H54 (cell line): ENCODE measurements at places on chromosomes 7 and 10.

DNA sequence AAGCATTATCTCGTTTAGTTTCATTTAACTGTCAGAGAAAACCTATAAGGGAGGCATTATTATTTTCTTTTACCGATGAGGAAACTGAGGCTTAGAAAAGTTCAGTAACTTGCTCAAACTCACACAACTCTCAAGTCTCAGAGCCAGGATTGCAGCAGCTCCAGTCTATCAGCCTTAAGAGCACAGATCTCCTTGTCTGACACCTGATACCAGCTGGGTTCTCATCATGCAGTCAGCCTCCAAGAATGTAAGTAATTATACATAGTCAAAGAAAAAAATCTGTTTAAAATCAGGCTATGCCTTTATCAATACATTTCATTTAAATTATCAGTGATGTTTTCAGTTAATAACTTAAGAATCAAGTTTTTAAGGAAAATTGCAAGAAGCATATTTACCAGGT is 236.6 kb upstream of the TCF7L2 start:
- DNase-seq = no peak

DNA sequence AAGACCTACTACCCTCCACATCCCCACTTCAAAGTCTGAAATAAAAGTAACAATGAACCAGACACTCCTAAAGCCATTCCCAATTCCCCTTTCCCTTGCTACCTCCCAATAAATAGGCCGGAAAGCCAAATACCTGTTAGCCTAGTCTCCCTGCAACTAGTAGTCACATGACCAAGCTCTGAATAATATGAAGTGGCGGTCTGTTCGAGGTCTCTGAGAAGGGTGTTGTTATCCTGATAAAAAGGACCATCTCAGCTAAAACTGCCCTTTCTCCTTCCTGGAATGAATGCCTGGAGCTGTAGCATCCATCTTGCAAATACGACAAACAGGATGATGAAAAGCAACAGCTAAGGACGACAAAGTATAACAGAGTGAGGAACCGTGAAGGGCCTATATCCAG is 6.0 kb downstream of the KIF5B start:
- no peak for DNase-seq

DNA sequence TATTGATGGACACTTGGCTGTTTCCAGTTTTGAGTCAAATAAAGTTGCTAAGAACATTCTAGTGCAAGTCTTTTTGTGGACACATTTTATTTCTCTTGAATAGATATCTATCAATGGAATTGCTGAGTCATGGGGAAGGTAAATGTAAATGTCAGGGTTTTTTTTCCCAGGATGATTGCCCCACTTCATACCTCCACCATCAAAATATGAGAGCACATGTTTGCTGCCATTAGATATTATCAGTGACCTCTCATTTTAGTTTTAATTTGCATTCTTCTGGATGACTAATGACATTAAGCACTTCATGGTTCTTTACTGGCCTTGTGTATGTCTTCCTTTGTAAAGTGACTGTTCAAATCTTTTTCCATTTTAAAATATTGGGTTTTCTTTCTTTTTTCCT is 45.7 kb downstream of the PAPSS2 start:
- DNase-seq = no peak

DNA sequence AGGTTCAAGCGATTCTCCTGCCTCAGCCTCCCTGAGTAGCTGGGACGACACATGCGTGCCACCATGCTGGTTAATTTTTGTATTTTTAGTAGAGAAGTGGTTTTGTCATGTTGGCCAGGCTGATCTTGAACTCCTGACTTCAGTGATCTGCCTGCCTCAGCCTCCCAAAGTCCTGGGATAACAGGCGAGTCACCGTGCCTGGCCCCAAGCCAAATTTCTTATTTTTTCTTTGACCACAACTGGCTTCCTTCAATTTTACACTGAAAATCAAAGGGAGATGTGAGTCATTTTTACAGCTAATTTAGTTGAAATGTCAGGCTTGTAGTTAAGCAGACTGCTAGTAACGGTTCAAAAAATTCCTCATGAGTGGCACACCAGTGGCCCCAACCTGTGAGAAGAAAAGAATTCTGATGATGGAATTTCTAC is 7.8 kb downstream of the RNF216 start:
- peak; percentile 67 for DNase-seq

GRCh38 chr7:140053812-140054539 is 8.8 kb downstream of the PARP12 start:
- DNase-seq = no peak

DNA sequence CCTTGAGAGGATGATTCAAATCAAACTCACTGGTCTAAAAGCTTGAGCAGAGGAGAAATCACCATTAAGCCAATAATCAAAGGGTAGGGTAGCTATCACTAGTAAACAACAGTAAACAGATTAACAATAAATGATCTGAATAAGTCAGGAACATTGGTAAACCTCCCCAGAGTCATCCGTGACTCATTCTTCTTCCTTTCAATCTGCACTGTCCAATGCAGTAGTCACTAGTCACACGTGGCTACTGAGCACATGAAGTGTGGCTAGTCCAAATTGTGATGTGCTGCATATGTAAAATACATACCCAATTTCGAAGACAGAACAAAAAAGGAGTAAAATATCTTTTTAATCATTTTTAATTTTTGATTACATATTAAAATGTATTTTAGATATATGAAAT is 64.0 kb downstream of the ERCC6 start:
- peak; percentile 7 for DNase-seq

- no peak for DNase-seq
Measured at GRCh38 chr7:8068892-8069686, 100.5 kb downstream of the GLCCI1 start.

GRCh38 chr7:73894733-73895551 is 34.0 kb downstream of the TMEM270 start:
- peak; percentile 95 for DNase-seq

GRCh38 chr10:35569111-35569707 is 35.9 kb upstream of the GJD4 start:
- no peak for DNase-seq

DNA sequence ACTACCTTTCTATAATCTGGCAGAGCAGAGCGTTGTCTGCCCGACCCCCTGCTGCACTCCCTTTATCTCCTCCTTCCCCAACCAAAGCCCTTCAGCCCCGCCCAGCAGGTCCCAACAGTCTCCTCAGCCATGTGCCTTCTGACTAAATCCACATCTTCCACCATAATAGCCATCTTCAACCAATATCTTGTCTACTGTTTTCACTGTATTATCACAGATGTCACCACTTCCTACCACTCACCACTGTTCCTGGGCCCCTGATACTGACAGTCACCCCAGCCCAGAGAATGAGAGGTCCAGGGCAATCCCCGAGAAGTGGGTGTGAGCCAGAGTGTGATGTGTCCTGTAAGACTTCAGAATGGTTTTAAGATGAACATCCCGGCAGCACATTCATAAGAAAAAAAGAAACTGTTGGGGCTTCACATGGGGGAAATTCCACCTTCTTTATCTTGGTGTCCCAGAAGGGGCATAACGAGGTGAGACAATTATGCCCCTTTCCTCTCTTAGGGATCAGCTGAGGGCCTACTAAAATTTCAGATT is 25.3 kb downstream of the CCDC6 start:
- no peak for DNase-seq

- DNase-seq = no peak
Measured at GRCh38 chr10:77965294-77965693, 38.7 kb upstream of the DLG5 start.

DNA sequence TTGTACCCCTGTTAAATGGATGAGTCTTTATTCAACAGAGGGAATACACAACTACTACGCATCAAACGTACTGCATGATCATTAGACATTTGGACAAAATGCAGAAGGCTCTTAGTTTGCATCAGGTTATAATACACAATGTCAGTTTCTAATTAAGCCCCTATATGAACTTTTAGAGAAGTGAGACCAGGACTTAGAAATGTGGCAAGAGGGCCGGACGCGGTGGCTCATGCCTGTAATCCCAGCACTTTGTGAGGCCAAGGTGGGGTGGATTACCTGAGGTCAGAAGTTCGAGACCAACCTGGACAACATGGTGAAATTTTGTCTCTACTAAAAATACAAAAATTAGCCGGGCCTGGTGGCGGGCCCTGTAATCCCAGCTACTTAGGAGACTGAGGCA is 76.3 kb upstream of the MGMT start:
- no peak for DNase-seq

DNA sequence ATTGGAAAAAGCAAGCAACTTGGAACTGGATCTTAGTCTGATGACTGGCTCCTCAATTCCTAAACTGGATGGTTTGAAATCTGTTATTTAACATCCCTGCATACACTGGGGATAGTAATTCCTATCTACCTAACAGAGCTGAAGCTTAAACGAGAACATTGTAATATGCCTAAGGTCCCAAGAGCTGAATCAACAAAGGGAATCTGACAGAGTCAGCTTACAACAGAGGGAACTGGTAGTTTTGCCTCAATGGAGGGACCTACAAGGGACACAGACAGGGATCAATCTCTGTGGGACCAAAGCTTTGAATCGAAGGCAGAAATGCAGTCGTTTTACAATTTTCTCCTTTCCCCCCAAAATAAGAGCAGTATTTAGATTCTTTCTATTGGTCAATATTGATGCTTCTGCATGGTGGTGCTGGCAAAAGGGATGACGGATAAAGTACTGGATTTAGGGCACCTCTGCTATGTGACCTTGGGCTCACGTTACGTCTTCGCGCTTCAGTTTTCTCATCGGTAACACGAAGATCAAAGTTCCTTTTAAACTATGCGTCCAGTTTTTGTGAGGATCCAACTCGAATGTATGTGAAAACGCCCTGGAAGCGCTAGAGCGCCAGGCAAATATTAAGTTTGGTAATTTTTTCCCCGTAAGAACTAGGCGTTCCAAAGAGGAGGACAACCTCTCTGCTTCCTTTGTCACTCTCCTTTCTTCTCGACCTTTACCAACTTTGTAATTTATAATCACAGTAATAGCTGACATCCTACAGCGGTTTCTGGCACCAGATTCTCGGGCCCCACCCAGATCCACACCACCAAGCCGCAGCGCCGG is 1.1 kb downstream of the ACTR1A start:
- no peak for DNase-seq

DNA sequence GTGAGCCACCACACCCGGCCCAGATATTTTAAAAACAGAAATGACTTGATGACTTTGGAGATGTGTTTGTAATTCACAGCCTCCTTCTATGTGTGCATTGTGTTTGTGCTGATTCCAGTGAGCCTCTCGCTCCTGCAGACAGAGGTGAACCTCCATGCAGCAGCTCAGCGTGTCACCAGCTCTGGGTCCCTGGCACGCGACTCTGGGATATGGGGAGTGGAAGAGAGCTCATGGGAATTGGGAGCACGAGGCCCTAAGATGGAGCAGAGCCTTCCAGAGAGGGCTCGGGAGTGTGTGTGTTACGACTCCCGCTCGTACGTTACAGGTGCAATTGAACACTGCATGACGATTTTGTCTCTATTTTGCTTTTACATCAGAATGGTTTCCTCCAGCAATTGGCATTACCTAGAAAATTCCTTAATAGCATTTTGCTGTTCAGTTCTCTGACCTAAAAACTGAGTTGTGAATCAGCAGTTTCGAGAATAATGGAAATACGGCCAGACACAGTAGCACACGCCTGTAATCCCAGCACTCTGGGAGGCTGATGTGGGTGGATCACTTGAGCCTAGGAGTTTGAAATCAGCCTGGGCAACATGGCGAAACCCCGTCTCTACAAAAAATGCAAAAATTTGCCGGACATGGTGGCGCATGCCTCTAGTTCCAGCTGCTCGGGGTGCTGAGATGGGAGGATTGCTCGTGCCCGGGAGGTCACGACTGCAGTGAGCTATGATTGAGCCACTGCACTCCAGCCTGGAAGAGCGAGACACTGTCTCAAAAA is 204.6 kb downstream of the CUX1 start:
- DNase-seq = no peak
